Right forelimb (tissue), 1 donor: ENCODE measurements at places on chromosomes 2 and 18.
A peak's percentile ranks its signal among the peaks of the same experiment; 100 is the strongest.

- DNase-seq: no peak
These were observed 5.5 kb downstream of the C2orf81 start for GRCh38 chr2:74415762-74416395.

DNA sequence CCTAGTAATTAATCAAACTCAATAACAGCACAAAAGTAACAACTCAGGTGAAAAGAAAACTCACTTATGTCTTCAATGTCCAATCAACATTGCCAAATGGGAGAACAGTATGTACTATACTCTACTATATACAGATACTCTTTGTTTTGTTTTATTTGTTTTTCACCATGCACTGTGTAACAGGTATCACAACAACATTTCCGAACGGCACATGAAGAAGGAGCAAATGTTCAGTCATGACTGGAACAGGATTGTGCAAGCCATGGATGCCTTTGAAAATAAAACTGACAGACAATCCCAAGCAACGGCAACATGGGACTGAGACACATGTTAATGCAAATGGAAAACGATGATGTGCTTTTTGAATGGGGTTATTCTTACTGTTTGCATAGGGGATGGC lies 334.9 kb upstream of the THUMPD2 start:
- DNase-seq: no peak

DNA sequence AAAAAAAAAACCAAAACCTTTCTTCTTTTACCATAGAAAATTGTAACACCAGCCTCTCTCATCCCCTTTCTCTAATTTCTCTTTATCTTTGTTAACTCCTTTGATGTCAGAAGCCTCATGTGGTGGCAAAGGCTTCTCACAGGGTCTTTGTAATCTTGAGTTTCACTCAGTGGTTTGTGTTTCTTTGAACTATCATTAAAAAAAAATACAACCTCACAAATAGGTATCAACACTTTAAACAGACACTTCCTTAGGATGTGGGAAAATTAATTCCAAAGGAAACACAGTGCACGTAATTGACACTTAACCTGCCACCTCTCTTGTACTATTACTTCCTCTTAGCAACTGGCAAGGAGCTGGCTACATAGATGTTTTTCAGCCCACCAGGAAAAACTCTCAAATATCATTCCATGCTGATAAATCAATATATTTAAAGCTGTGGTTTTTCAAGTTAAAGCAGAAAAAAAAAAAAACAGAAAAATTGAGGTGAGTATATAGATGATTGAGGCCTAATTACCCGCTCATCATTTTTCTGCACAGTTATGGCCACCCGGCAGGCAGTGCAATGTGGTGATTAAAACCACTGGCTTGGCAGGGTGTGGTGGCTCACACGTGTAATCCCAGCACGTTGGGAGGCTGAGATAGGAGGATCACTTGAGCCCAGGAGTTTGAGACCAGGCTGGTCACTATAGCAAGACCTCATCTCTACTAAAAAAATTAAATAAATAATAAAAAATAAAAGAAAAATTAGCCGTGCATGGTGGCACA lies 193.5 kb downstream of the MYO3B start:
- DNase-seq: no peak

GRCh38 chr2:36696533-36696932 lies at the start of gene VIT:
VIT (plus strand) TSS chr2:36696707; CDS start chr2:36716371, 19,664 bp downstream.
- DNase-seq: no peak

- DNase-seq: no peak
These were observed 3.9 kb downstream of the TP53I3 start for GRCh38 chr2:24080701-24081100.

DNA sequence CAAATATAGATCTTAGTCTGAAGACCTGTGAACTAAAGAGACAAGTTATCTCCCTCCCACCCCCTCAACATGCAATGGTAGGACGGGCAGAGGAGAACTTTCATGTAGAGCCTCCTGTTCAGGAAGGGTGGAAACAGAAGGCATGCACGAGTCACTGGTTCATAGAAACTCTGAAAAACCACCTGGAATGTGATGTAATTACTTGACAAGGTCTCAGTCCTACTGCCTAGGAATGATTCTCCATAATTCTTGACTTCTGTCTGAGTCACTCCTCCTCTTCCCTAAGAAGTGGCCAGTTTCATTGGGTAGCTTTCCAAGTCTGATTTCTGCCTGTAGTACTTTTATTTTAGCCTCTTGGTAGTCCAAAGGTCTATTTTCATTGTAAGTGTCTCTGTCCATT lies 277.3 kb downstream of the PTPRM start:
- DNase-seq: no peak

GRCh38 chr2:106536490-106536889 lies 49.3 kb downstream of the CD8B2 start:
- no peak for DNase-seq

DNA sequence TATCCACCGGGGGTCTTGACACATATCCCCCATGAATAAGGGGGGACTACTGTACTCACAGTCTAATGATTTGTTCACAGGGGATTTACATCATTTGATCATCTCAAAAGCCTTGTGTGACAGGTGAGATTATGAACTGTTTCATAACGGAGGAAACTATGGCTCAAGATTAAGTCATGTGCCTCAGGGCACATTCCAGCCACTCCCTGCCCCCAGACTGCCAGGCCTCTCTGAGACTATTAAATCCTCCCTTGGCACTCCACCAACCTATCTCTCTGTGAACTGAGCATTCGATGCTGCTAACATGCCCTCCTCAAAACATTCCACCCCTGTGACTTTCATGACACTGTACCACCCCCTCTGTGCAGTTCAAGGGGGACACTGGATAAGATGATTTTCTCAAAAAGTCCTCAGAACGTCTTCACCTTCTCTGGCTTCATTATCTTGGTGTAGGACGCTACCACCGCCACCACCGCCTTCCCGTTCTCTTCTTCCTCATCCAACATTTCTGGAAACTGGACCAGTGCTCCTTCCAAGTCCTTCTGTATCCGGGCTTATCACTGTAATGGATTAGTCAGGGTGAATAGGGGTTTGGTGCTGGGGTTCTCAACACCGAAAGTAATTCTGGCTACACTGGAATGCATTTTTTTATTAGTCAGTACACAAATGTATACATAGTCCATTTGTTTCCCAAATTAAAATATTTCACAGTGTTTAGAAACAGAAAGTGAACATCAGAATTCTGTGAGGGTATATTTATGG lies 169.6 kb downstream of the KCNS3 start:
- no peak for DNase-seq

DNA sequence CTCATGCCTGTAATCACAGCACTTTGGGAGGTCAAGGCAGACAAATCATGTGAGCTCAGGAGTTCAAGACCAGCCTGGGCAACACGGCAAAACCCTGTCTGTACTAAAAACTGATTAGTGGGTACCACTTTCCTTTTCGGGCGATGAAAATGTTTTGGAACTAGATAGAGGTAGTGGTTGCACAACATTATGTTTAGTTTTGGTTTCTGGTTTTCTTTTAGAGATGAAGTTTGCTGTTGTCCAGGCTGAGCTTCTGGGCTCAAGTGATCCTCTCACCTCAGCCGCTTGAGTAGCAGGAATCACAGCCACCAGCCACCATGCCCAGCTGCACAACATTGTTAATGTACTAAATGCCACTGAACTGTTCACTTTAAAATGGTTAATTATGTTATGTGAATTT lies 27.6 kb downstream of the AAK1 start:
- no peak for DNase-seq

DNA sequence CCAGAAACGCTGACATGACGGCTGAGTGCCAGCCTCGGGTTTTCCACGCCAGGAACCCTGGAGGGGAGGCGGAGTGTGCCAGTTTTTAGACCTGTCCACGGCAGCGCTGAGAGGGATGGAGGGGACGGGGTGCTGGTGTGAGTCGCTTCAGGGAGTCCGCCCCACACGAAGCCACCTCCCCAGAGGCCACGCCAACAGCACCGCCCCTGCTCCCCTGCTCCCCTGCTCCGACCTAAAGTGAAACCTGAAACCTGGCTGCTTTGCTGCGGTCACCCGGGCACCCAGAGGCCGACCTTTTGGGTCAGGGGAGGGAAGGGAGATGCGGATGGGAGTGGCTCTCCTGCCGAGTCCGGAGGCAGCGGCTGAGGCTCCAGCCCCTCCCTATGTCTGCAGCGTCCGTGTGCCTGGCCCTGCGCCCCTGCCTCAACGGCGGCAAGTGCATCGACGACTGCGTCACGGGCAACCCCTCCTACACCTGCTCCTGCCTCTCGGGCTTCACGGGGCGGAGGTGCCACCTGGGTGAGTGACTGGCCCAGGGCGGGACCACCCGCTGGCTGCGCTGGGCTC lies 38.1 kb downstream of the SNED1 start:
- DNase-seq: no peak

DNA sequence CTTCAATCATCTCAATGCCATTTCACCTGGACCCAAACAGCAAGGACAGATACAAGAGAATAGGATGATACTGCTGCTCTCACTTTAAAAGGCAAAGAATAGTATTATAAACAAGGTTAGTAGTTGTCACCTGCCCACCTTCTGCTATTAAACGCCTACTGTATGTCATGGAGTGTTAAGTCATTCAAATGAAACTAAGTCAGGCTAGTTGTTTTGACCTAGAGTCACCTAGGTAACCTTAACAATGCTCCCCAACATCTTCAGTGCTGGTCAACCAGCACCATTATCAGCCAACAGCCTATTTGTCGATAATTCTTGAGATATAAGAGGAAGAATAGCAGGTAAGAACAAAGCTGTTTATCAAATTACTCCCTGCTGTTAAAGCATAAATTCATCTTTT lies 39.2 kb downstream of the TRIP12 start:
- DNase-seq: no peak

- no peak for DNase-seq
These were observed 31.2 kb downstream of the SCN9A start for GRCh38 chr2:166344286-166345113.

DNA sequence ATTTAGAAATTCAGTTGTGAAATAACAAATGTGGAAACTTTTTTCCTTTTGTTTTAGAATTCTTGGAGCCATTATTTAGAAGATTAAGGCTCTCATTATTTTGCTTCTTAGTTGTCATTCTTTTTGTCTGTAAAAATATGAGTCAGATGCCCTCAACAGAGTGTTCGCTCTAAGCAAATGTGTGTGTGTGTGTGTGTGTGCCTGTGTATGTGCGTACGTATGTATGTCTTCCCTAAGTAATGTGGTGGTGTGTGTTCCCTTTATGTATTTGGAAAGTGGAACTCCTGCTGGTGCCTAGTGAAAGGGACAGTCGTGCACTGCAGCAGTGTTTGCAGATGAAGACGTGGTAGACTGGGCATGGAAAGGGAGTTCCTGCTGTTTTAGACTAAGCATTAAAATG lies 27.5 kb downstream of the ZNF407 start:
- DNase-seq: no peak

DNA sequence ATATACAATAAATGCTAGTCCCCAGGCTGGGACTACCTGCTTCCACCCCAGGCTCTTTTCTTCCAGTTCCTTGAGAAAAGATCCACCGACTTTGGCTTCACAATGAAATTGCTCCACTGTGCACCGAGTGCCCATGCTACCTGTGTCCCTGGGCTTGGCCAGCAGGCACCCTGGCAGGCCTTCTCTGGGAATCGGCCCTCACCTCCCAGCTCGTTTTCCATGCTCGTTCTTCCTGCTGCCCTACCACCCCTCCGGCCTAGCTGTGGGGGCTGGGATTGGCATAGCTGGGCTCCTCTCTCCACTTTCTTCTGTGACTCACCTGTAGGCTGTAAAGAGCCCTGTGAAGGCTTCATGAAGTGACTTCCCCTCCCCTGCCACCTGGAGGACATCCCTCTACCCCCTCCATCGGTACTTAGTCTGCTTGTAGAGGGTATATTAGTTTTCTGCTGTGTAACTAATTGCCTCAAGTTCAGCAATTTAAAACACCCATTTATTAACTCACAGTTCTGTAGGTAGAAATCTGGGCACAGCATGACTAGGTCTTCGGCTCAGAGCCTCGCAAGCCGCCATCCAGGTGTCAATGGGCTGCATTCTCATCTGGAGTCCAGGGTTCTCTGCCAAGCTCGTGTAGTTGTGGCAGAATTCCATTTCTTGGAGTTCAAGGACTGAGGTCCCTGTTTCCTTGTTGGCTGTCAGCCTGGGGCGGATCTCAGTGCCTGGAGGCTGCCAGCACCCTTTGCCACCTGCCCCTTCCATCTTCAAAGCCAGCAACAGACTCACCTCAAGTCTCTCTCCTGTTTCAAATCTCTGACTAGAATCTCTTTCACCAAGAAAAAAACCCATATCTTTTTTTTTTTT lies 57.6 kb downstream of the DPYSL5 start:
- no peak for DNase-seq

- DNase-seq: no peak
These were observed 315.2 kb downstream of the TDRD15 start for GRCh38 chr2:21438949-21439348.

GRCh38 chr2:240635121-240635997 lies 10.1 kb downstream of the GPR35 start:
- peak; percentile 32 for DNase-seq

DNA sequence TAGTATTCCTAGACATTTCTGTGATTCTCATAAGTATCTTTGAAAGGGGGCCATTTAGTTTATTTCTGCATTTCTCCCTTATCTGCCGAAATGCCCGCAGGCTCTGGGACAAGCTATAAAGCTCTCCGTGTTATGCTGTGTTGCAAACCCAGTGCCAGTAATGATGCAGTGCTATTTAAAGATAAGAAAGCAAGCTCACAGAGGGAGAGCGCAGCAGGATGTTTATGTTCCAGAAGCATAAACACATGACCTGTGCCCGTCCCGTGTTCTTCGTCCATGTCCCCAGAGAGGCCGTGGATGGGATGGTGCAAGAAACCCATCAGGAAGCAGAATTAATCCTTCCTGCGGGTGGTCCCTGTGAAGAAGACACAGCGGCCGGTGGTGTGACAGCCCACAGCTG lies 99.4 kb downstream of the NEDD4L start:
- no peak for DNase-seq

DNA sequence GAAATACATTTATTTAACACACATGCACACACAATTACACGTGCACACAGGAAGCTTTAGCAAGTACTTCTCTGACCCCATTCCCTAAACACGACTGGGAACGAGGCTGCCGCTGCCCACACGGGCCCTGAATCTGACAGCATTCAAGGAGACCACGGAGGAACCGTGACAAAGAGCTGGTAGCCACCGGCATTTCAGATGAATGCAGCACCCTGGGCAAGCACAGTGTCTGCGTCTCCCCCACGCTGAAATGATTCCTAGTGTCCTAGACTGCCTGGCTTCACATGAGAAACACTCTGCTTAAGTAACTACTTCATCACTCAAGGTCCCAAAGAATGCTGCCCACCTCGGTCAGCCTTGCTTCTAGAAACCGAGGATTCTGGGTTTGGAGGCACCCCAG lies 95.0 kb downstream of the HDAC4 start:
- peak; percentile 33 for DNase-seq

DNA sequence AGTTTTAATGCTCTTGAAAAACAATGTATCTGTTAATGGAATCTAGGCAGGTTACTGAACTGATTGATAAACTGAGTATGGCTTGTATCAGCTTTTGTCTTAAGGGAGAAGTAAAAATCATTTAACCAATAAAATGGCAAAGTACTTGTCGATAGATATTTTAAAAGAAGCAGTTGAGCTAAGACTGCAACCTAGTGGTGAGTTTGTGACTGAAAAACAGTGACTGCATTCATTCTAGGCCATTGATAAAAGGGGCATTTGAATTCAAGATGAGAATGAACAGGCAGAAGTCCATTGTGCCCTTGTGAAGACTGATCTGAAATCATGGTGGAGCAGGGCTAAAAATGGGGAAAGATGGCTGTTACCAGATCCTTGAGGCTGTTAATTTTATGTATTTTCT lies 59.4 kb upstream of the MSTN start:
- DNase-seq: no peak

GRCh38 chr2:46305767-46306166 lies 8.6 kb downstream of the EPAS1 start:
- DNase-seq: no peak
